ENCODE measurements at places on chromosomes 2 and 18. TPM values are rescaled to one million over a fixed set of nuclear protein-coding genes. Genes with fewer than 3 reads are reported as not detected.

Gene NEU2
- not detected for total RNA-seq

Gene TMEM37
- 23.7 TPM for total RNA-seq

GRCh38 chr2:121018136-121019061, 266.6 kb downstream of the TFCP2L1 start:
- DNase-seq = no peak

GRCh38 chr2:179455172-179455524, 190.5 kb upstream of the SESTD1 start:
- DNase-seq = no peak

DNA sequence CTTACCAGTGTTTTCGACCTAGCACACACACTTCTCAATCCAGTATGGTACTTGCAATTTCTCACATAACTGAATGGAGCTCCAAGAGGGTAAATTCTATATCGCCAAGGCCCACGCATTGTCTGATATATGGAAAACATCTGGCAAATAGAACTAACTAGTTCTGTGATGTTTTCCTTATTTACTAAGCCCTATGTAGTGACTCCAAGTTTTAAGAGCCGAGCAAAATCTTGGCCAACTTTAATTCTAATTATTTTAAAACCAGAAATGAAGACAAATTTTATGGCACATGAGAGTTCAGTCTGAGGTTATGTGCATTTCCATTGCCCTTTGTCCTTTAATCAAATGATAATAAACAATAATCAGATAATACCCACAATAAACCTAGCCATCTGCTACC, 1119.7 kb upstream of the CNTNAP5 start:
- no peak for DNase-seq

- DNase-seq = no peak
Observed at GRCh38 chr2:1514391-1515072, 101.3 kb downstream of the TPO start.

- DNase-seq = peak; percentile 82
Observed at GRCh38 chr2:170812710-170813600, 3.7 kb upstream of the GAD1 start.

- DNase-seq = no peak
Observed at GRCh38 chr2:214477305-214477704, 66.5 kb downstream of the VWC2L start.

GRCh38 chr2:30105556-30105955, 41.3 kb upstream of the YPEL5 start:
- no peak for DNase-seq

Measured in HepG2 (cell line).